CD4-positive, alpha-beta T cell treated with Interleukin-10 for 1 hour (primary cell): ENCODE measurements at places on chromosomes 12 and 14.

DNA sequence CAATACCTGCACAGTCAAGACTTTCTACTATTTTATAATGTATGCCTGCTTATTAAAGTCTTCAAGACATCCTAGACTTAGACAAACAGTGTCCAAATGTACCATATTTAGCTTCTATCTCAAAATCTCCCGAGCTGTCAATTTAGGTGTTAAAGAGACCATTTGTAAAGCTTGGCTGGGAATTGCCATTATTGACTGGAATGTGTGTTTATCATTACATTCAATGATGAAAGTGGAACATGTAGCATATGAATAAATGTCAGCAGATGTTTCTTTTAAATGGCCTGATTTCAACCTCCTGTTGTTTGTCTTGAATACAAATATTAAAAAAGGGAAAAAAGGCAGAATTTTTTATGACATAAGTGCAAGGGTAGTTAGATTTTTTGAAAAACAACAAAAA lies 572.3 kb downstream of the PRKD1 start:
- DNase-seq: no peak

- no peak for DNase-seq
Observed at GRCh38 chr12:18908191-18908590, 170.3 kb downstream of the CAPZA3 start.

- DNase-seq: no peak
Observed at GRCh38 chr12:117120787-117121186, 21.6 kb upstream of the TESC start.

DNA sequence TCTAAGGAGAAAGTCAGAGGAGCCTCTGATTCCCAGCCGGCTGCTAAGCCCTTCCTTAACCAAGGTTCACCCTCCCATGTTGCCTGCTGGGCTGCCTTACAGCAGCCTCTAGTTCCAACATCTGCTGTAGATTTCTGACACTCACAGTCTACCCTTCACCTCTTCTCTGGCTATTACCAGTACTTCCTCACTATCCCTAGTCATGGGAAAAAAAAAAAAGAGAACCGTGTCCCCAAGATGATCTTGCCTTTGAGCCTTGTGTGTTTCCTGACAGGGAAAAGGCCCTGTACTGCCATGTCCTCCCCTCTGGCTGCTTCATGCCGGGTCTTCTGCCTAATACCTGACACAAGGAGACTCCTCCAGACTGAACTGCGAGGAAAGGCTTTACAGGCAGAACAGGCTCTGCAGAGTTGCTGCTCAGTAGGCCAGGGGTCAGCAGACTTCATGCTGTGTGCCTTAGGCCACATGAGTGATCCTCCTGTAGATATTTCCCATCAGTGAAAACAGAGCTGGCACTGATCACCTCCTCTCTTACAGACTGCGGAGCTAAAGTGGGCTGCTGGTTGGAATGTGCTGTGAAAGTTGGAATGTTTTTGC lies 46.8 kb downstream of the PRKCH start:
- no peak for DNase-seq

- no peak for DNase-seq
Observed at GRCh38 chr12:124747426-124748161, 116.1 kb downstream of the SCARB1 start.

DNA sequence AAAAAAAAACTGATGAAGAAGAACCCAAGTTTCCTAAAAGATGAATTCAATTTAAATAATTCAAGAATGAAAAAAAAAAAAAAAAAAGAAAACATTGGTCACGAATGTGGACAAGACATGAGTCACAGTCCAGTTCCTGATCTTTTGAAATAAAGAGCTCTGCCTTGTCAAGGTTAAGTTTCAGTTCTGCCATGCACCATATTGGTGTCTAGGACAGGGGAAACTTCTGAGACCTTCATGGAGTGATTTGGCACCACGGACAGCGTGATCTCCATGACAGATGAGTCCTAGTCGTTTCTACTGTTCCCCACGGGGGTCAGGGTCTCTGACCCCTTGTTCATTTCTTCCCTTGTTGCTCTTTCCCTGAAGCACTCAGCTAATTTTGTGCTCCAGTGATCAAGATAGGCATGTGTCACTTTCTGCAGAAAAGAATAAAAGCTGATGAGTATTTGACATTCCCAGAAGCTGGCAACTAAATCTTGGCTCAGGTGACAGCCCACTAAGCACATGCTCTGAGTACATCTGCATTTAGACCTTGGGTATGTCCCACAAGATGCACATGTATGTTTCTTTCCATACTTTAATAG lies 1159.7 kb downstream of the BCL11B start:
- DNase-seq: no peak

GRCh38 chr12:87796961-87797516 lies 232.2 kb downstream of the C12orf50 start:
- no peak for DNase-seq

DNA sequence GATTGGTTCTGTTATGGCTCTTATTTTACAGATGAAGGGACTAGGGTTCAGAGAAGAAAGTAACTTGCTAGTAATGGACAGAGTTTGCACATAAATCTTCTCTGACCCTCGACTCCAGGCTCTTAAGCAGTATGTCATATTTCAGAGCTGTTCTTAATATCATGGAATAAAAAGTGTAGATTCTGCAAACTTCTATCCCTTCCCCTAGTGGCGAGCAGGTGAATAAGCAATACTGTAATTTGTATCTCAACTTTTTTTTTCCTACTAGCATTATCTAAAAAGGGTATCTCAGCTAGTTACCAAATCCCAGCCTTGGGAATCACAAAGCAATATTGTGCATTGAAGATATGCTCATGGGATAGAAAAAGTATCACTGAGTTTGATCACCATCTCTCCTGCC lies 83.2 kb downstream of the ANO4 start:
- no peak for DNase-seq

DNA sequence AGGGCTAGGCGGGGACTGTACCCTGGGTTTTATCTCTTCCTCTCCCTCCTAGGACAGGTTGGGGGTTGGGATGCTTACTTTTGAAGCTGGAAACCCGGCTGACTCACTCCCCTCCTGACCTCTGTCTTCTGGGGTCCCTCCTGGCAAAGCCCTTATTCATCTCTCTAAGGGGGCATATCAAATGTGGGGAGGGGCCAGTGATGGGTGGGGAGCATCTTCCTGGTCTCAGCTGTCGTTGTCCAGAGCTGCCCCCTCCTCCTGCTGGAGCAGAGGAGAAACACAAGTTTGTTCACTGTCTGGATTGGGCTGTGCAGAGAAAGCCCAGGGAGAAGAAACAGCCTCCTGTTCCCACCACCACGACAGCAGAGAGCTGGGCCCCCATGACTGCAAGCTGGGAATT lies 85.8 kb downstream of the TNFAIP2 start:
- DNase-seq: no peak

- DNase-seq: peak; percentile 12
Observed at GRCh38 chr14:102593825-102594137, 1.3 kb downstream of the RCOR1 start.

GRCh38 chr14:50531595-50532501 lies 521 bp downstream of the MAP4K5 start:
- peak; percentile 24 for DNase-seq

- no peak for DNase-seq
Observed at GRCh38 chr14:48086516-48086915, 411.1 kb upstream of the MDGA2 start.

- no peak for DNase-seq
Observed at GRCh38 chr14:101333335-101334280, 227.7 kb upstream of the DIO3 start.

GRCh38 chr12:66852765-66853164 lies 173.9 kb upstream of the GRIP1 start:
- no peak for DNase-seq

GRCh38 chr12:12191008-12191407 lies 75.8 kb downstream of the LRP6 start:
- no peak for DNase-seq

DNA sequence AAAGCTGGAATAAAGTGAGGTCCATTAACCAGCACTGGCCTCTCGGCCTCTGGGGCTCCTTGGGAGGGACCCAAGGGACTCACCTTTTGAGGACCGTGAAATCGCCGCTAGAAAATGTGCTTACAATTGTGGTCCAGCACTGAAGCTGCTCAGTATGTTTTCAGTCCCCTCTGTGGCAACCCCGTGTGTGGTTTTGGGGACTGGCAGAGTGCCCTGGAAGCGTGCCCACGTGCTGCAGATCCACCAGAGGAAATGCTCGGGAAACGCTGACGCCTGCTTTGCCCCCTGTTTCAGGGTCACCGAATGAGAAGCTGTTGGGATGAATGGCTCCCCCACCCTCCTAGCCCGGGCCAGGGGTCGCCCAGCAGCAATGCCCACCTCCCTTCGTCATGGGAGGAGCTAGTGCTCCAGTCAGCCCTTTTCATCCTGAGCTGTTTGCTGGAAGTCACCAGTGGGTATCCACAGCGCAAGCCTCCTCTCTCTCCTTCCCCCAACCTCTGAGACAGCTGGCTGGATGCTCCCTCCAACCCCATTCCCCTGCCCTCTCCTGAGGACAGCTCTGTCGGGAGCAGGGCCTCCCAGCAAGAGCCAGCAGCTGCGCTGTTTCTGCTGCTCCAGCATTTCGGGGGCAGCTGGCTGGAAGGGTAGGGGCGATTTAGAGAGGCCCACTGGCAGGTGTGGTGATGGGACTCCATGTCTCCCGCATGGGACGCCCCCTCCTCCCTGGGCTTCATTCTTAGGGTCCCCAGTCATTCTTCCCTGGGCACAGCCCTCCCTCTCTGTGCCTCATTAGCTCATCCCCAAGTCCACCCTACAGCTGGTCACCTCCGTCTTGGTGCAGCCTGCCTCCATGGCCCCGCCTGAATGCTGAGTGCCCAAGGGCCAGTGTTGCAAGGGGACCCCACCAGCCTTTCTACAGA lies 33.2 kb upstream of the PPP1R13B start:
- DNase-seq: peak; percentile 18

DNA sequence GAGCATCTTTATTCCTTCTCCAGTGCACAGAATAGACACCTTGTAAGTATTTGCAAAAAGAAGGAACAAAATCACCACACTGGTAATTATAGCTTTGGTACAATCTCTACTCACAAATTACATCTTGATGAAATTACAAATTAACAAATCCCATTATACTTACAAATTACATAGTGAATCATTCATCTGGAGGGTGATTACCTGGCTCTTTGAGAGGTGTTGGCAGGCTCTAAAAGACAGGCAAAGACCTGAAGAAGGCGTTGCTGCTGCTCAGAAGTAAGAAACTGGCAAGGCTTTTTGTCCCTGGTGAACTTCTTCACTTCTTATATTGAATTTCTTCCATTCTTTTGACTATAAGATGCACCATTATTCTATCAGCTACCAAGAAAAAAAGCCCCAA lies 21.7 kb upstream of the LMNTD1 start:
- DNase-seq: no peak

DNA sequence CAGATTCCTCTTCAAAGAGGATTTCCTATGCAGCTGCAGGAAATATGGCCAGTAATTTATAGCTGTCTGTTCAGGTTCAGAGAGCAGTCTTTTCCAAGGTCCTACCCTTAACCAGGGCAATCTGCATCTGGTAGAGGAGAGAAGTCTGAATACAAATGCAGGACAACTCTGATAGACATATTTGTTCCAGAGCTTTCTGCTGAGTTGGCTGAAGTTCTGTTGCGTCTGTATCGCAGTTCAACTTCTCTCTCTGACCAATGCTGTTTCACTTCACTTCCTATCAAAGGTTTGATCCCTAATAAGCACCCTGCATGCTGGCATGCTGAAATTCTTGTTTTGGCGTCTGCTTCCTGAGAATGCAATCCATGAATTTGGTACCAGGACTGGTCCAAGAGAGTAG lies 14.0 kb upstream of the CCDC91 start:
- no peak for DNase-seq

DNA sequence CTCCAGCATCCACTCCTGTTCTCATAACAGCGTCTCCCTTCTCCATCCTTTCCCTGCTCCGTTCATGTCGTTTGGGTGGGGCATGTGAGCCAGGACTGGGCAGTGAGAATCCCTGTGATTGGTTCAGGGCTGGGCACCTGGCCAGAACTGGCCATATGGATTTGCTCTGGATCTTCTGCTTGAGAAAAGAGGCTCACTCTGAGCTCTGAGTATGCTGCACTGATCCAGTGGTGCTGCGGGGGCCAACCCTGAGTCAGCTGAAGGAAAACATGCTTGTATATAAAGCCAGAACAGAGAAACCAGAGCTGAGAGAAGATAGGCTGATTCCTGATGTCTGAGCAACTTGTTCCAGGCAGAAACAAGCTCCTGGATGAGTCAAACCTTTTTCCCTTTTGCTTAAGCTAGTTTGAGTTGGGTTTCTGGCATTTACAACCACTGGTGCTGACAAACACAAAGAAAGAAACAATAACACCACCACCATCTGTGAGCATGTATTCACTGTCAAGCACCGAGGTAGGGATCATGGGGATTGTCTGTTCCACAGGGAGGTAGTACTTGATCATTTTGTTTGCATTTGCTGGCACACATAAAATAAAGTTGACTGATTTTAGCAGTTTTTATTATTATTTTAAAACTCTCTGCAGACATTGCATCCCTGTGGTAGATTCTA lies 14.0 kb upstream of the HPD start:
- no peak for DNase-seq

GRCh38 chr12:48198672-48198971 lies 4.5 kb downstream of the OR10AD1 start:
- DNase-seq: no peak

DNA sequence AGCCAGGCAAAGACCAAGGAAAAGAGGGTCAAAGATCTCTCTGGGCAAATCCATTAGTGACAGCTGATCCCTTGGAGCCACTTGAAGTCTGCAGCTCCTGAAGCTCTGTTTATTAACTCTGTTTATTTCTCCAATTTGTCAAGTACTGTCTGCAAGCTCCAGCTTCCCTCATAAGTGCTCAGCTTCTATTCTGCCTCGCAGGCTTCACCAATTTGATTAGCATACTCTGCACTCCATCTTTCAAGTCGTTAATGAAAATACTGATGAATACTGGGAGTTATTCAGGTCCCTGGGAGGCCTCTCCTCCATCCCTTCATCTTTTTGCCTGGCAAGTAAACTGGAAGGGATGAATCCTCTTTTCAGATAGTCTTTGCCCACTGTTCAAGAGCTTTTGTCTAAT lies 54.3 kb downstream of the TTC9 start:
- DNase-seq: no peak

- no peak for DNase-seq
Observed at GRCh38 chr14:24197056-24197450, 1.8 kb upstream of the TM9SF1 start.

DNA sequence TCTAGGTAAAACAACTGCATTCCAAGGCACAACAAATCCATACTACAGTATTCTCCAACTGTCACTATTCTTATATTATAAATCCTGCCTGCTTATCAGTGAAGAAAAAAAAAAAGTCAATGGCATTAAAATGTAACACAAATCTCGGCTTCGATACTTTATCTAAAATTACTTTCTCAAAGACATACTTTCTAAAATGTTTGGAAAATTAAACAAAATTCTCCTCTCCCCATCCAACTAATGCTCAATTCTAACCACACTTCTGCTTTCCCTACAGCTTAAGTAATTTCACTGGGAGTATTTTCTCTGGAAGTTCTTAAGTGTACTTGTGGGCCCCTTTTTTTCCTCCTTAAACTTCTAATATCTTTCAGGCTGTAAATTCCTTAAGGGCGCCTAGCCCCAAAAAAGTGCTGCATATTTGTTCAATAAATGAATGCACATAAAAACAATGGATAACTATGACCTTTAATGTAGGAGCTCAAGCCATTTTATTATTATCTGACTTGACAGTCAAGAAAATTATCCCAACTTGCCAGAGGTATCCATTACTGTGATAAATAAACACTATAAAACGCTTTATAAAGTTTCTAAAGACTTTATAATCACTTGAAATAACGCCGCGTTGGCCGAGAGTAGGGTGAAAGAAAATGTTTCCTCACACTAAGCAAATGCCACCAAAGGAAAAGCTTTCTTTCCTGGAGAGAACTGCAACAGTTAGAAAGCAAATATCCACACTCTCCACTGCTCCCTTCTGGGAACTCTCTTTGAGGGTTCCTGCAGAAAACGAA lies 977 bp downstream of the HEATR5A start:
- no peak for DNase-seq
